Kidney tubule cell (primary cell): ENCODE measurements at places on chromosomes 6 and 20.
A peak's percentile ranks its signal among the peaks of the same experiment; 100 is the strongest.

DNA sequence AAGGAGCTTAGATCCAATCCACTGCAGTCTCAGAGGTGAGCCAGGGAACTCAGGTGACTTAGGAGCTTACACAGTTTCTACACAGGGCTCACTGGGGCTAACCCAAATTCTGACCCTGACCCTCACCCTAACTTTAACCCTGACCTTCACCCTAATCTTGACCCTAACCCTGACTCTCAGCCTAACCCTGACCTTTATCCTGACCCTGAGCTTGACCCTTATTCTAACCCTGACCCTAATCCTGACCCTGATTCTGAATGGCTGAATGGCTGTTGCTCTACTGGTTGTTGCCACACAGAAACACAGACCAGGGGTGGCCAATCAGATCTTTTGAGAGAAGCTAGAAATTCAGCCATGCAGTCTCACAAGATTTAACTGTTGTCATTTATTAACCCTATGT lies 180.1 kb downstream of the TSHZ2 start:
- no peak for DNase-seq

GRCh38 chr20:2879146-2879545 lies 5.9 kb downstream of the PTPRA start:
- DNase-seq: peak; percentile 65

- DNase-seq: peak; percentile 73
These were observed 19.3 kb downstream of the FAXC start for GRCh38 chr6:99330159-99330558.

GRCh38 chr6:79984261-79984660 lies 20.2 kb upstream of the TTK start:
- DNase-seq: peak; percentile 82

GRCh38 chr6:43091436-43091991 lies 15.4 kb downstream of the PTK7 start:
- DNase-seq: no peak

GRCh38 chr6:160775792-160776580 lies 73.9 kb downstream of the PLG start:
- DNase-seq: no peak

GRCh38 chr6:1015825-1016224 lies 296.1 kb upstream of the FOXQ1 start:
- peak; percentile 50 for DNase-seq

DNA sequence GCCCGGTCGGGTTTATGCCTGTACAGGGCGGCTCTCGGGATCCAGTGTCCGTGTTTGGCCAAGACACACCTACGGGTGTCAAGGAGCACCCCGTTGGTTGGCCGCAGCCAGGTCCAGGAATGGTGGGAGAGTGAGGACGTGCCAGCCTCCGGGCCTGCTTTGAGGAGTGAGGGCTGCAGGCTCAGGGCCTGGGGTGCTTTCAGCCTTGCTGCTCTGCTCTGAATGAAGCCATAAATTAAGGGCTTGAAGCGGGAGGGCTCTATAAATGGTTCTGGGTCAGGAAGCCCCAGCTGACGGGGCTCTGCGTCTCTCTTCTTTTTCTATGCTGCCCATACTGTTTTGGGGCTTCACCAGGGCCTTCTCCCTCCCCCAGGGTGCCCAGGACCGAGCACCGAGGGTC lies 15.1 kb downstream of the GATA5 start:
- no peak for DNase-seq

DNA sequence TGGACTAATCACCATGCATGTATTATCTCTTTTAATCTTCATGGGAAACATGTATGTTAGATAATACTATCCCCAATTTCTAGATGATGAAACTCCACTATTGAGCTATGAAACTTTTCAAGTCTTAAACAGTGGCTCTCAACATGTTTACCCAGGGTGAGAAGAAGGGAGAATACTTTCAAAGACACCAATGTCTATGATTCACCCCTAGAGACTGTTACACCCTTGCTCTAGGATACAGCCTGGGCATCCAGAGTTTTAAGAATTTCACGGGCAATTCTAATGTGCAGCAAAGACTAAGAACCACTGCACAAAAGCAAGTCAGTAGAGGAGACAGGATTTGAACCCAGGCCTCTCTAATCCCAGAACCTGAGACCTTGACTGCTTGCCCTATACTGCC lies 47.8 kb downstream of the GFOD1 start:
- no peak for DNase-seq

DNA sequence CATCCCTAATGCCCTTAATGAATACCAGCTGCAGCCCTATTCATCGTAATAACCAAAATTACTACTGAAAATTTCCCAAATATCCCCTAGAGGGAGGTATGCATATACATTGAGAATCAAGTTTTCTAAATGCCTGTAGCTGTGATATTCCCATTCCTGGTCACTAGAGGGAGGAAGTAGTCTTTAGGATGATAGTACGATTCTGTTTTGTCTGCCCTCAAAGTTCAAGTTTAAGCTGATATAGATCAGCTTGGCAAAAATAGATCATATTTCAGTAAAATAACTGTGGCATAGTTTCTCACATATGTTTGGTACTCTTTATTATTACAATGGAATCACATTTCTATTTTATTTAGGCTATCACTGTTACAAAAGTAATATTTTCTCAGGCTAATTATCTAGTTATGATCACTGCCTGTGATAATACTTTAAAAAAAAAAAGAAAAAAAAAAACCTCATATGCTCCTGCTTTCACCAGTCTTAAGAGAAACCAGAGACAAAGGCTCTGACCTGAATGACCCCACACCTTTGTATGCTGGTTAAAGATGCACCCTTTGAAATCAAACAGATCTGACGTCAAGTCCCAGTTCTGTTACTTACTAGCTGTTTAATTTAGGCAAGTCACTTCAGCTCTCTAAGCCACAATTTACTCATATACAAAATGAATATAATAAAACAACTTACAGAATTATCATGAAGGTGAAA lies 11.0 kb downstream of the TSPYL1 start:
- peak; percentile 73 for DNase-seq

DNA sequence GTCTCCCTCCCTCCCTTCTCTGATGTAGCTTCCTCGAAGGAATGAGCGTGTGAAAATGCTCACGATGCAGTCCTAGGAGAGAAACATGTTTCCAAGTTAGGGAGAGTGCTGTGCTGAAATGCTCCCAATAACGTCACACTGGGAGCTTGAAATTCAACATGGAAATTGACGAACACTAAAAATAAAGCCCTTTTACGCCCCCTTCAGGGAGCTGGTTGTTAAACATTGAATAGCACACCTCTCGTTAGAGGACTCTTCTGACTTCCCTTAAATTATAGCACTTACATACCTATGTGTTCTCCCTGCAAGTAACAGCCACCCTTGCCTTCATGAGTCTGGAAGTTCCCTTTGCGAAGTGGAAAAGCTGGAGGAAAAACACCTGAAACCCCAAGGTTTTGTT lies 88.6 kb downstream of the BFSP1 start:
- DNase-seq: no peak

DNA sequence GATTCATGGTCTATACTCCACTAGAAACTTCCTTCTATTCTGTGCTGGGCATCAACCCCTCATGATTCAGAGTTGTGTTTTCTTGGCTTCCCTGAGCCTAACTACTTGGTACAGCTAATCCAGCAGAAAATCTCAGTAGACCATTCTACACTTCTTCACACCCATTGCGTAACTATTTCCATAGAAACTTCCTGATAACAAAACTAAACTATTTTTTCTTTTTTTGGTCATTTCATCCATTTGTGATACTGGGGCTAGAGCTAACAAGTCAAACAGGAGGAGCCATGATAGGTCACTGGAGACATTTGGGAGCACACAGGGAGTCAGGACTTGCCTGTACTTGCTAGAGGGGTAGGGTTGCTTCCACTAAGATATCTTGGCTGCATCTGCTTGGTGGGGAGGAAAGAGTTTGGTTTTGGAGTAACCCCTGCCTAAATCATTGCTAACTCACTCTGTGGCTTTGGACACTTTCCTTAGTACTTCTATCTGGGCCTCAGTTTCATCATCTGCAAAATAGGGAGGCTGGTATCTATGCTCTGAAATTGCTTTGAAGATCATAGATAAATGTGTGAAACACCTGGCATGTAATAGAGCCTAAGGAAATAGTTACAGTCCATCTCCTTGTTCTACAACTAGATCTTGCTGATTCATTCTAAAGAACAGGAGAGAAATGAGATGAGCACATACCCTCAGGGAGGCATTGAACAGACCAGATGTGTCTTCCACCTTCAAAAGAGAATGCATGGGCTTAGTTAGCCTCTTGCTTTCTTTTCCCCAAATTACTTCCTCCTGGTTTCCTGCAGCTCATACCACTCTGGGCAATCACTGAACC lies 127.9 kb upstream of the ADGRF1 start:
- peak; percentile 76 for DNase-seq

DNA sequence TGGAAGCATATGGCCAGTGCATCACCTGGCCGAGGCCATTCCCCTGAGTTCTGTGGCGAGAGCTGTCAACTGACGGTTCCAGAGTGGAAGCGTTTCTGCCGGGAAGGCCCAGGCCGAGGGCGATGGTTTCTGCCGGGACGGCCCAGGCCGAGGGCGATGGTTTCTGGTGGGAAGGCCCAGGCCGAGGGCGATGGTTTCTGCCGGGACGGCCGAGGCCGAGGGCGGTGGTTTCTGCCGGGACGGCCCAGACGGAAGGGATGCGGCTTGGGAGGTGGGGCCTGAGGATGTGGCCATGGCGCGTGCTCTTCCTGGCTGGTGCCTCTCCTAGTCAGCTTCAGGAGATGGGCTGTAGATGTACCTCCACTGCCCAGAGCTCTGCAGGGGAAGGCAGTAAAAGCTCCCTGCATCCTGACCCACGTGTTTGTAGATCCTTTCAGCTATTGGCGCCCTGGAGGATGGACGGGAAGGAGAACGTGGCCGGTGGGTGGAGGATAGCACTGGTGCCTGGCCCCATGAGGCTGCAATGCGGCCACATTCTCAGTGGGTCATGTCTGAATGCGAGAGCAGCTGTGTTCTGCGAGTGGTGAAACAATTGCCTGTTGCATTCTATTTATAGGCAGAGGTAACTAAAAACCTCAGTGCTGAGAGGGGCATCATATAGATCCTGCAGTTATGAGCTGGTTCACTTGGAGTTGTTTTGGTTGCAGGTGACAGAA lies 12.8 kb downstream of the TPD52L2 start:
- DNase-seq: no peak

GRCh38 chr6:133787859-133788505 lies 100.9 kb upstream of the TCF21 start:
- DNase-seq: peak; percentile 52

GRCh38 chr20:58719971-58720371 lies 27.4 kb downstream of the NPEPL1 start:
- DNase-seq: no peak

DNA sequence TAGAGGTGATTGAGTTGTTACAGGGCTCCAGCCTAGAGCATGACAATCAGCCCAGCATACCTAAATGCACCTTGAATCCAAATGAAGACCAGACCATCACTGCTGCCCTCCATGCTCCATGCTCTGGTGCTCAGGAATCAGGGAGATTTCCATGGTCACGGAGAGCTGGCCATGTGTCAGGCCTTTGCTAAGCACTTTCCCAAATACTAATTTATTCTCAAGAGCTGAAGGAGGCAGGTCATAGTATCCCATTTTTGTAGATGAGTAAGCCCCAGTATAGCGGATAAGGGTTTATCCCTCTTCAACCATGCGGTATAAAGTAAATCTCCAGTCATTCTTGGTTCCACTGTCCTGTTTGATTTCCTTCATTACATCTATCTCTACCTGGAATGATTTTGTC lies 240.8 kb downstream of the TFAP2A start:
- DNase-seq: peak; percentile 59

GRCh38 chr6:166330612-166331011 lies 11.7 kb downstream of the SFT2D1 start:
- peak; percentile 91 for DNase-seq

DNA sequence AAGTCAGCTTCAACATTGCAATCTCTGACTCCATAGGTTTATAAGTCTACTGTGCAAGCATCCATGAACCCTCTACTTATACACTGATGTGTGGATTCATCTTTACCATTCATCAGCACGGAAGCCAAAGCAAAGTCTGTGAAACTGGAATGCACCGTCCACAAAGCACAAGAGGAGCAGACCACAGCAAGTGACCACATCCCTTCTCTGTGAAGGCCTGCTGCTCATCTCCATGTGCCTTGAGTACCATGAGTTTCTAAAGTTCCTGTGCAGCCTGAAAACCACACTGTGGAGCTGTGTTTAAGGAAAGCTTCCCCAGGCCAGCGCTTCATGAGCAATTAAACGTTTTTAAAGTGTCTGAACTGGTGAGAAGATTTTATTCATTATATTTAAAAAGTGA lies 20.0 kb downstream of the GABRR1 start:
- no peak for DNase-seq

DNA sequence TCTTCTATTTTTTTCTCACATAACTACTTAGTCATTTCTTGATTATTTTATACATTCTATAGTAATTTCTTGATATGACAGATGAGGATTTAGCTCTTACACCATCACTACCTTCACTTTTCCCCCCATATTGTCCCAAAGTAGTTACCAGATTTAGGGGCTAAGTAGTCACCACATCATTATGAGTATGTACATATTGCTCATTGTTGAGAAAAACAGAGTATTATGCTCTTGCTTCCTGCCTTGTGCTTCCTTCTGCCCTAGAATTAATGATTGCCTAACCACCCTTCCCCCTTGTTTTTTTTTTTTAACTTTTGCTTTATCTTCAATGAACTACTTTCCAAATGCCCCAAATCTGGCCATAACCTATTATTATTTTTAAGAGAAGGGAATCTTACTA lies 6.8 kb upstream of the HLA-B start:
- DNase-seq: peak; percentile 44
